ENCODE measurements at places on chromosomes 13 and 19.

DNA sequence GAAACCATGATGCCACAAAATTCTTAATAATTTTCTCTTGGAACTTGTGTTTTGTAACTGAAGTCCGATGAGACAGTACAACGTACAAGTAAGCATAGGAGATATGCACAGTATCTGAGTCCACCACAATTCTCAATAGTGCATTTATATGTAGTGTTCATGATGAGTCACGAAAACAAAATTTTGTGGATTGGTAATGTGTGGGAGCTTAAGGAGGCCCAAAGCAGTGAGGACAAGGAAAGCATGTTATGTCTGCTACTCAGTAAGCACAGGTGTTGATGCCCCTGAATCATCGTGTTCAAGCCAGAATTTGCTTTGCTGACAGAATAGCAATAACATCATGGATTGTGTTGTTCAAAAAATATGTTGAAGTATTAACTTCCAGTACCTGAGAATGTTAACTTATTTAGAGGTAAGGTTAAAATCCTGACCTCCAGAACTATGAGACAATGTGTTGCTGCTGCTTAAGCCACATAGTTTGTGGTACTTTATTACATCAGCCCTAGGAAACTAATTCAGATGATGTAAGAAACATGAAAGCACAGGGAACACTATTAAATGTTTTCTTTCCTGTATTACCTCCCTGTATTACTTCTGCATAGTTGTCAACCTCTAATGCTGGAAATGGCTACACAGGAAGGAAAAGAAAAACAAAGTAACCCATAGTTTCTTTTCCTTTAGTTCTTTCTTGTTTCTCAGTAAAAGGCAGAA lies 201.3 kb downstream of the SLITRK6 start:
- DNase-seq: no peak

GRCh38 chr19:10292206-10292788 lies 2.5 kb downstream of the ICAM5 start:
- DNase-seq: peak; percentile 56

DNA sequence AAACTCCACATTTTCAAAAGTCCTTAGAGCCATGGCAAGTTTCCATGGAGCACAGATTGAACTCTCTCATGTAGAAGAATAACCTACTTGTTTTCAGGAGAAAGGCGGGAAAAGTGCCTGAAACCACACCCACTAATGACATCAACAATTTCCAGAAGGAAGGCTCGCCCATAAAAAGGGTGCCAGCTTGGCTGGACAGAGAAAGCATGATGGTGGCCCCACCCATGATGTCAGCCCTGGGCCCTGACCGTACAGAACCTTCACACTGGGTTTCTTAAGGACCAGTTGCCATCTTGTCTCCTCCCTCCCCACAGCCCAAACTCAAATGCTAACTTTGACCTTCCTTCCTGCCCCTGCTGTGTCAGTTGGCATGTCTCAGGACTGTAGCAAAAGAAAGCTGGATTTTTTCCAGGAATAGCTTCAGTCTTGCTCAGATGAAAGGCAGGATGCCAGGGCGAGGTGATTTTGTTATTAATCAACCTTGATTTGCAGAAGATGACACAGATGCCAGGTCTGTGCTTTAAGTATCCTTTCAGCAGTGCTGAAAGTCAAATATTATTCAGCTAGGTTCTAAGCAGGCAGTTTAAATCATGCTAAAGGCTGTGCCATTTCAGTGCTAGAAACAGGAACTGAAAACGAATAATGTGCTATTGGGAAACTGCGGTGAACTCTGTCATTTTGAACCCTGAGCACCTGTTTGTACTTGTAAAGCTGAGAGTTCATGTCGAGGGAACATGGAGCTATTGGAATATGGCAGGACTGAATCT lies 89.5 kb upstream of the RFC3 start:
- no peak for DNase-seq

DNA sequence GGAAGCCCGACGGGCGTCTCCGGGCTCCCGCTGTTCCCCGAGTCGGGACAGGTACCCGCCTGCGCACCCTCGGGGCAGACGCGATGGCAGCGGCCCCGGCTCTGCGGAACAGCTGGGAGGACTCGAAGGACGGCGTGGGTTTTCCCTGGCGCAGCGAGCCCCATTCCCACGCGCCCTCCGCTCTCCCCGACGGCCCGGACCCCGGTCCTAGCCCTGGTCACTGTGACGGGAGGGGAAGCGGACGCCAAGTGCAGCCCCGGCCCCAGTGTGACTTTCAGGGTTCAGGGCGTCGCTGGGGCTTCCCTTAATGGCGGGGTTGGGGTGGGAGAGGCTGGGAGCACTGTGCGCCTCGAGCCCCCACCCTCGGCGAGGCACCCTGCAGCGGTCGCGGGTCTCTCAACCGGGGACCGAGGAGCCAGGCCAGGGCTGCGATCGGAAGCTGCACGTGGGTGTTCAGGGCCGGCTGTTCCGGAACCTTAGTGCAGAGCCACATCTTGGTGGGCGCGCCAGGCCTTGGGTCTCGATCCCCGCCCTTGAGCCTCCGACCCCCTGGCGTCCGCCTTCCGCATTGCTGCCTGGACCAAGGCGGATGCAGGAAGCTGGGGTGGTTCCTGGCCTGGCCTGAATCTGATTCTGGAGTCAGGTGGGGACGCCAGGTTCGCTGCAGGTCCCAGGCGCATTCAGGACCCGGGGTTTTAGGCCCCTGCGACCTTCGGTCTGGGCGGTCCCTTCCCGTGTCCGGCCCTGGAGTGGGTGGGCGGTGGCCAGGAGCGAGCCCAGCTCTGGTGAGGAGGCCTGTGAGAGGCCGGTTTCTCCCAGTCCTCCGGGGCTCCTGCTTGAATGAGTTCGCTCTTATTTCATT lies 3.5 kb downstream of the LGALS7B start:
- DNase-seq: no peak

DNA sequence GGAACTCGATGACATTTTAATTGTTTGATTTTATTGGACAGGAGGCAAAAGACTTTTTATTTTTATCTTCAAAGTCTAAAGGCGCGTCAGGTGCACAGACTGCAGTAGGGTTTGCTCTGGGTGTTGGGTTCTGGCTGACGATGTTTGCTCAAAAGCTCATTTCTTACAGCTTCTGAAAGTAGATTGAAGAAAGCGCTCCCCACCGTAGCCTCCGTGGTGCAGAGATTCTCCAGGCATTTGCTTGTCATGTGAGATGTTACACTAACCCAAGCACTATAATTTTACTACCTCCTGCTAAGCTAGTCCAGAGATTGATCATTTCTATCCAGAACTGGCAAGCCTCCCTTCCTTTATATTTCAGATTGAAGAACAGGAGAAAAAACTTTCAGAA lies 14.5 kb upstream of the ATP11A start:
- DNase-seq: no peak

DNA sequence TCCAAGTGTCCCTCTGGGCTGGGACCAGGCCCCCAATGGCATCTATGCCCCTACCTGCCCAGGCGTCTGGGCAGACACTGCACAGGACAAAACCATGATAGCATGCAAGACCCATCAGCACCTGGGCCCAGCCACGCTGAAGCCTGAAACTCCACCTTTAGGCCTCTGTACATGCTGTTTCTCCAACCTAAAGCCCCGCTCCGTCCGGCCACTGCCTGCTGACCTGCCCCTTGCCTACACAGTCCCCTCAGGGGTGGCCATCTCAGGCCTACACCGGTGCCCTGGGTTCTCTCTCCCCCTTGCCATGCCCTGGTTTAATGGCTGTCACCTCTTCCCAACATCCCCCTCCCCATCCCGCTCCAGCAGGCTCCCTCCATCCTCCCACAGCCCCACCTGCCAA lies 15.3 kb downstream of the GJA3 start:
- DNase-seq: no peak

DNA sequence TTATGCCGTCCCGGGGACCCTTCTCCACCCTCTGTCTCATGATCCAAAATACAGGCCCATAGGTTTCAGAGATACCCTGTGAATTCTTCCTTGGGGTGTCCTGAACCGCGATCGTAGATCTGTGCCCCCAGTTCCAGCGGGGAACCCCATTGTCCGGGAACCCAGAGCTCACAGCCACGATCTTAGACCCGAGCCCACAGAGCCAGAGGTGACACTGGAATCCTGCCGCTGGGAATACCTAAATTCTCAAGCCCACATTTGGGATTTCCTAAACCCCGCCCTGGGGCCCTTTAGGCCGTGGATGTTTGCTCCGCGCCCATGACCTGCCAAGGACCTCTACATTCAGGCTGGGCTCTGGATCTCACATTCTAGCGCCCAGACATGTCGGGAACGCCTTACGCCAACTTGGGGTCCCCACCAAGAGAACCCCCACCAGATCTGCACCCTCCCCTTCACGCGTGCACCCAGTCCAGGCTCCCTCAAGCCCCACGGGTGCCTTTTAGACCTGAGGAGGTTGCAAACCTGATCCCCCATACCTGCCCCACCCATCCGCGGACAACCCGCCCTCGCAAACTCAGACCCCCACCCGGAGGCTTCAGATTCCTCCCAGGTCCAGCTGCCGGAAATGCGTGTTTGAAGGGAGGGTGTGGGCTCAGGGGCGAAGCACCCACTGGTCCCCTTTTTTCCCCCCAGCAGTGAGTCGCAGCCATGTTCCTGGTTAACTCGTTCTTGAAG lies 605 bp downstream of the CAPNS1 start:
- DNase-seq: peak; percentile 13

- no peak for DNase-seq
These were observed 306.4 kb downstream of the DCLK1 start for GRCh38 chr13:35824825-35825224.

DNA sequence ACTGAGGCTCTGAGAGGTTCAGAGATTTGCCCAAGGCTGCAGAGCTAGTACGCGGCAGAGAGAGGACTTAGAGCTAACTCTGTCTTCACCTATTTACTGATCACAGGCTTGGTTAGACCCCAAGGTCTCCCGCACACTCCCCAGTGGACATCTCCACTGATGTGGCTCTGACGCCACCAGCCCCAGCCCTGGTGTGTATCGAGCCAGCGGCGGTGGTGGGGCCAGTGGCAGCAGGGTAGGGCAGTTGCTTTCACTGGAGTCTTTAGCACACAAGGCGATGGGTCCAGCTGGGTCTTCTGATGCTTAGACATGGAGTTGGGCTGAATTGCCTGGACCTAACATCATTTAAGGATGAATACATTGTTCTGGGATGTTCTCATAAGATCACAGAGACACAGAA lies 85.4 kb downstream of the ANKRD10 start:
- no peak for DNase-seq

GRCh38 chr13:71291842-71292146 lies 575.2 kb downstream of the DACH1 start:
- DNase-seq: no peak

- DNase-seq: no peak
These were observed 19.0 kb upstream of the PLPP2 start for GRCh38 chr19:310141-310651.

DNA sequence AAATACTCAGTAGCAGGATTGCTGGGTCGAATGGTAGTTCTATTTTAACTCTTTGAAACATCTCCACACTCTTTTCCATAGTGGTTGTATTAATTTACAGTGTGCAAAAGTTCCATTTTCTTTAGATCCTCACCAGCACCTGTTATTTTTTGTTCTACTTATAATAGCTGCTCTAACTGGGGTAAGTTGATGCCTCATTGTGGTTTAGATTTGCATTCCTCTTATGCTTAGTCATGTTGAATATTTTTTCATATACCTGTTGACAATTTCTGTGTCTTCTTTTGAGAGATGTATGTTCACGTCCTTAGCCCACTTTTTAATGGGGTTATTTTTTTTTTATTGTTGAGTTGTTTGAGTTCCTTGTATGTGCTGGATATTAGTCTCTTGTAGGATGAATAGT lies 144.6 kb downstream of the NBEA start:
- DNase-seq: no peak

DNA sequence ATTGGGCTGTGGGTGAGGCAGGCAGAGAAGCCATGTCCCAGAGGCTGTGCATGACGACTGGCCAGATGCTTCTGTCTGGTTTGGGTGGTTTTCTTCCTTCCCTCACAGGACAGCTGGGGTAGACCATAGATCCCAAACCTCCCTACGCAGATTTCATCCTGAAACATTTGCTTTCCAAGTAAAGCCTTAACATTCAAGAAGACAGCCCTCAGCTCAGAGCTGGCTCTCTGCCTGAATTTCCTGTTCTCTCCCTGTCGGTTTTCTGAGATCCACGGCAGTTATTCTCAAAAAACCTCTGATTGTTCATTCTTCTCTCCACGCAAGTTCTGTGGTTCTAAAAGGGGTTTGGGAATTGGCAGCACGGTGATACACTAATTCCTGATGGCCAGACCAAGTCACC lies 25.3 kb downstream of the UQCRFS1 start:
- DNase-seq: no peak

- DNase-seq: no peak
These were observed 947 bp downstream of the ATP4B start for GRCh38 chr13:113656831-113657671.

- DNase-seq: no peak
These were observed 5.6 kb downstream of the TLE6 start for GRCh38 chr19:2982983-2983350.

GRCh38 chr13:21297447-21297846 lies 121.0 kb downstream of the MRPL57 start:
- no peak for DNase-seq

GRCh38 chr13:62906896-62907295 lies 1491.2 kb upstream of the PCDH20 start:
- no peak for DNase-seq

- DNase-seq: no peak
These were observed 57.5 kb downstream of the RAB20 start for GRCh38 chr13:110503979-110504499.

DNA sequence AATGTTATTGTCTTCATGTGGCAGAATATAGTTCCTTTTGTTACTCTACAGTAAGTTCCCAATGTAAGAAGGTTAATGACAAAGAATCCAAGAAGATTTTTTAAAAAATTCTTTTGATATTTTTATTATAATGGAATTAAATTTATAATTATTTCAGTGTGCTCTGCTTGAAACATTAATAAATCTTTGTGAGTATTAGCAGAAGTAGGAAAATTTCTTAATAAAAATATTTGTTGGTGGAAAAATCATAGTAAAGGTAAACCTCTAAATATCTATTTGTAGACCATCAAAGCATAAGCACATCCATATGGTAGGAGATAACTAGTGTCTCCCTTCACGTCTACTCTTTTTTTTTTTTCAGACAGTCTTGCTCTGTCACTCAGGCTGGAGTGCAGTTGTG lies 4.3 kb downstream of the CSNK1A1L start:
- no peak for DNase-seq

DNA sequence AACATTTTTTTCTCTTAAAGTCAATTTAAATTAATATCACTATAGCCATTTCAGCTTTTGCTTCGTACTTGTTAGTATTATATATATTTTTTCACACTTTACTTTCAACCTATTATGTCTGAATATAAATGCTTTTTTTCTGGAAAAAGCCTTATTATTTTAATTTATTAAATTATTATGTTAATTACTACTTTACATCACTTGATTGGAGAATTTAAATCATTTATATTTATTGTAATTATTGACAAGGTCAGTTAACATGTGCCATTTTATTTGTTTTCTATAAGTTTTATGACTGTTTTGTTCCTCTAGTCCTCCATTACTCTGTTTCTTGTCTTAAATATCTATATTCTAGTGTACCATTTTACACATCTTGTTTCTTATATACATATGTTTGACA lies 1333.4 kb upstream of the MIR17HG start:
- no peak for DNase-seq

GRCh38 chr19:10567656-10568055 lies 1.1 kb downstream of the CDKN2D start:
- DNase-seq: no peak

Measured in stimulated activated CD8-positive, alpha-beta memory T cell treated with anti-CD3 and anti-CD28 coated beads, Interleukin-7, amount 100 ng/mL, for 24 hours (primary cell).